ENCODE measurements at places on chromosomes 13 and 19.

GRCh38 chr19:50430888-50431342 lies 1.8 kb upstream of the MYBPC2 start:
- no peak for DNase-seq

DNA sequence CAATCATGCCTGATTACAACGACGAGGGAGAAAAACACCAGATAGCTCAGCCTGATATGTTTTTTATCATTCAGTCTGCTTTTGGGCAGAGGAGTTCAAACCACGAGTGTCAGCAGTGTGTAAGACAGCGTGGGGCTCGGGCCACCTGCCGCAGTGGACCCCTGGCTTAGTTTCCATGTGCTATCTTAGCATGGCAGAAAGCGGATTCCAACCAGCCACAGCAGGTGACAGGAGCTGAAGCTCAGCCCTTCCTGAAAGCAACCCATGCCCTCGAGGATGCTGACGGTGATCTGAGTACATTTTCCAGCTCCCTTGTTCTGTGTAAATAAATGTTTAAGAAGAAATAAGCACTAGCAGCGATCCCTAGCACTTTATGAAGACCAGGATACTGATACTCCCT lies 32.2 kb upstream of the MBNL2 start:
- DNase-seq, result no peak

DNA sequence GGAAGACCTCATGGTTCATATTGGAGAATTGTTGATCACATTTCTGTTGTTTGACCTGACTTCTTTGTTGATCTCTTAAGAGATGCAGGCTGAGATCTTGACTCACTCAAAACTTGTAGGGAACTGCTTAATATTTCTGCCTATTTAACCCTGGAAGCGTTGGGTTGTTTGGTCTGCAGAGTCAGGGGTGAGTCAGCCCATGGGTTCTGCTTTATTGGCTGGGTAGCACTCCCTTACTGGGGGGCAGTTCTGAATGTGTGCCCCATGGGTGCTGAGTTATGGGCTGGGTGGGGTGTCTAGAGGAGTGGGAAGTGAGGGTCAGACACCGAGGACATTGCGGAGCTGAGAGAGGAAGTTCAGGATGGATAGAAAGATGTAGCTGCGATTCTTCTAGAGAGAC lies 87.9 kb downstream of the LRCH1 start:
- DNase-seq, result no peak

GRCh38 chr19:43624933-43625332 lies 5.5 kb upstream of the ZNF428 start:
- peak; percentile 86 for DNase-seq

- no peak for DNase-seq
Observed at GRCh38 chr13:30340331-30341250, 33.2 kb upstream of the KATNAL1 start.

DNA sequence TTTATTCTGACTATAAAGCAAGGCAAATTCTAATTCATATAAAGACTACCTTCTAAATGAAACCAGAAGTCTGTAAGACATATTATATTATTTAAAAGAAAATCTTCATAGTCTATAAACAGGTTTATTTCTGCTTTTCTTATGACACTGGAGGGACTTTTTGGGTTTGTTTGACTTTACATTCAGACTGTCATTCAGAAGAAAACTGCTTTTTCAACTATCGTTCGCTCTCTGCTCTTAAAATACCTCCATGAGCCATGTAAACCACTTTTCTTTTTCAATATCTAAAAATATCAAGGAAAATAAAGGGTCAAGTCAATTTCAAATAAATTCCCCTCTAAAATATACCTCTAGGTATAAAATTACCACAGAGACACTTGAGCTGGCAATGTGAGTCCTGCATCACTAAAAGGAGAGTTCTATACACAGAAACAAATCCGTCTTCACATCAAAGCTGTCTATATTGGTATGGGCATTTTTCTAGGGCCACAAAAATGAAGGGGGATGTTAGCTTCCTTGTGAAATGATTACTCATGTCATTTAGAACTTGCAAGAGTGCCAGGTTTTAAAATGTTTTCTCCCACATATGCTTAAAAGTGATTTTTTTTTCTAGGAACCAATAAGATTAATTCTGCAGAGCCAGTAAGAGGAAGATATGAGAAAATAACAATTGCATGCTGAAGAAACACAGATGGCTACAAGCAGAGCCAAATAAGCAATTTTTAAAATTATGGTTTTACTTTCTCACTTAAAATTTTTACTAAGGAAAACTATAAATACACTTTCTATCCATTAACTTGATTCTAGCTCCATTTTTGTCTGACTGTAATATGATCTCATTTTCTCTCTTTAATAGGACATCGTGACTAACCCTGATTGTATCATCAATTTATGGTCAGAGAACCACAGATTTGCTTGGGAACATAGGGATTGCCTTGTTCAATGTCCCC lies 181.8 kb downstream of the TBC1D4 start:
- no peak for DNase-seq

- no peak for DNase-seq
Observed at GRCh38 chr13:50914848-50915247, 5.3 kb downstream of the RNASEH2B start.

GRCh38 chr19:16722591-16722990 lies 2.9 kb downstream of the NWD1 start:
- DNase-seq, result no peak

- DNase-seq, result no peak
Observed at GRCh38 chr13:63308549-63309165, 1893.0 kb upstream of the PCDH20 start.

DNA sequence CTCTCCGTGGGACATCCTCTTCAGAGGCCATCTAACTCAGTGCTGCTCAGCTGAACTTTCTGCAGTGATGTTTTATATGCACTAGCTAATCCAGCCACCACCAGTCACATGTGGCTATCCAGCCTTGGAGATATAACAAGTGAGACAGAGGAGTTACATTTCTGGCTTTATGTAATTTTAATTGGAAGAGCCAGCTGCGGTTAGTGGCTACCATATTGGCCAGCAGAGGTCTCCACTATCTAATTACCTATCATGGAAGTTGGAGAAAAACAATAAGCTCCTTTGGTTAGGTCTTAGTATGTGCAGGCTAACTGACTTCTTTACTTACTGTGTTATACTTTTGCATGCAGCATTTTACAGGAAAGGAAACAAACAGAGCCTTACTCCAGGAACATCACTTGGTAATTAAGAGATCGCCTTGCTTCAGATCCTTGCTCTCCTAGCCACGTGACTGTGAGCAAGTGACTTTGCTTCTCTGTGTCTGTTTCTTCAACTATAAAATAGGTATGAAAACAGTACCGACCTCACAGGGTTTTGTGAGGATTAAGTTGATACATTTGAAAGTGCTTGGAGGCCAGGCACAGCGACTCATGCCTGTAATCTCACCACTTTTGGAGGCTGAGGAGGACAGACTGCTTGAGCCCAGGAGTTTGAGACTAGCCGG lies 1.6 kb upstream of the KLK10 start:
- DNase-seq, result no peak

GRCh38 chr13:59743195-59743594 lies 420.5 kb downstream of the DIAPH3 start:
- DNase-seq, result no peak

- DNase-seq, result no peak
Observed at GRCh38 chr19:34255546-34255945, 1.2 kb downstream of the GARRE1 start.

- DNase-seq, result no peak
Observed at GRCh38 chr13:74839656-74840055, 642.3 kb downstream of the TBC1D4 start.

- DNase-seq, result peak; percentile 98
Observed at GRCh38 chr19:40614622-40615411, 13.6 kb downstream of the LTBP4 start.

DNA sequence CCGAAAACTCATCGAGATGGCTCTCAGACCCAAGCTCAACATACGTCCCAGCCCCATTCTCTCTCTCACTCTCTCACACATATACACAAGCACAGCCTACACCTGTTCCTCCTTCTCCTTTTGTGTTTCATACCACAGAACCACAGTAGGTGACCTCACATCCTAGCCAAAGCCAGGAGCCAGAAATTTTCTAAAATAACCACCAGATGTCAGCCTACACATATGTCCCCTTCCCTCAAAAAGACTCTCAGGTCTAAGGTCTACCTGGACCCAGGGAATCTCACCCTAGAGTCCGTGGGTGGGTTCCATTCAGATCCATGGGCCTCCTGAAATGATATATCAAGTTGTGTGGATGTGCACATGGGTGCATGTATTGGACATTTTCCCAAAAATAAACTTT lies 104.2 kb upstream of the IPO5 start:
- DNase-seq, result no peak

DNA sequence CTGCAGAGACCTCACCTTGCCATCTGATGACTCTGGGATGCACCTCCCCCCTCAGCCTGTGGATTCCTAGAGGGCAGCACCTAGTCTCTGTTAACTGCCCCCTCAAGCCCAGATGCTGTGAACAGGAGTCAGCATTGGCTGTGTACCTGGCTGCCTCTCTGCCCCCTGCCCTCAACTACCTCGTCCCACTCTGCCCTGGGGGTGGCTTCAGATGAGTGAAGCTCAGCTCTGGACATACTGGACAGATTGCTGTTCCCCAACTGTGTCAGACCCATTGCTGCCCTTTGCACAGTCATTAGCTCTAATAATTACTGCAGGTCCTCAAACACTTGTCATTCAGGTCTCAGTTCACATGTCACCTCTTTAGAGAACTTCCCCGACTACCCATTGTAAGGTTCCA lies 182.1 kb upstream of the TSHZ3 start:
- no peak for DNase-seq

GRCh38 chr13:112062571-112063570 lies 4.1 kb upstream of the SOX1 start:
- DNase-seq, result no peak

DNA sequence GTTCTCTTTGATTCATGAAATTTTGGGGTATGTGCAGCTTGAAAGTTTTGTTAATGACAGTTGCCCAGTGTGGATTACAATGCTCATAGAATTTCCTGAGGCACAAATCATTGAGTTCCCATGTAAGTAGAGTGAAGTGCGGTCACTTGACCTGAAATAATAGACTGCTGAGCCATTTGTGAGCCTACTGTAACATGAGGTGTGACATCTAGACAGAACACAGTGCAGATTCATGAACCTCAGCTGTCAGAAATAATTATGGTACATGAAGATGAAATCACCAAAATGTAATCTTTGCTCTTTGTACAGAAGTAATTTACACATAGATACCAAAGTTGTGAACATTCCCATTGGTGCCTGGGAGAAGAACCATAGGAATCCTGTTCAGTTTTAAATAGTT lies 84.6 kb downstream of the DHRS12 start:
- DNase-seq, result no peak

DNA sequence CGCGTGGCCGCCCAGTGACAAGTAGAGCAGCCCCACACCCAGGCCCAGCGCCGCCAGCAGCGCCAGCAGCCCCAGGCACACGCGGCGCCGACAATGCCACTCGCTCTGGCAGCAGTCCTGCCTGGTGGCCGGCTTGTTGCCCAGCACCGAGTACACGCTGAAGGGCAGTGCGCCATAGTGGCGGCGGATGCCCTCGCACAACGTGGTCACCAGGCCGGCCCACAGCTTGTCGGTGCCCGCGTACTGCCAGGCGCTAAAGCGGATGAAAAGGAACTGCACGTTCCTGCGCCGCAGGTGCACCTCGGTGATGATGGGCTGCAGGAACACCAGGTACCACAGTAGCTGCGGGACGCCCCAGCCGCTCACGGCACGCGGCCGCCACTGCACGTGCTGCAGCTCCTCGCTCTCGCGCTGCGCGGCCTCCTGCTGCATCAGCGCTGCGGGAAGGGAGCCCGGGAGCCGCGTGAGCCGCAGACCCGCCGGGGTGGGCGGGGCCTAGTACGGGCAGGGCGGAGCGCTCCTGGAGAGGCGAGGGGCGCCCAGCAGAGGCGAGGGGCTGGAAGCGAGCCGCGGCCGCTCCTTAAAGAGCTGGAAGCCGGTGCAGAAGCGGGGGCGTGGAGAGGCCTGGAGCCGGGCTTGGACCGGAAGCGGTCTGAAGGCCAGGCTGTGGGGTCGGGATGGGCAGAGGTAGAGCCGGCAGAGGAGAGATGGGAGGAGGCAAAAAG lies 7.3 kb downstream of the NKPD1 start:
- DNase-seq, result peak; percentile 42

- no peak for DNase-seq
Observed at GRCh38 chr13:94416454-94417080, 62.9 kb downstream of the DCT start.

GRCh38 chr19:2221918-2222317 lies 14.2 kb downstream of the PLEKHJ1 start:
- no peak for DNase-seq

DNA sequence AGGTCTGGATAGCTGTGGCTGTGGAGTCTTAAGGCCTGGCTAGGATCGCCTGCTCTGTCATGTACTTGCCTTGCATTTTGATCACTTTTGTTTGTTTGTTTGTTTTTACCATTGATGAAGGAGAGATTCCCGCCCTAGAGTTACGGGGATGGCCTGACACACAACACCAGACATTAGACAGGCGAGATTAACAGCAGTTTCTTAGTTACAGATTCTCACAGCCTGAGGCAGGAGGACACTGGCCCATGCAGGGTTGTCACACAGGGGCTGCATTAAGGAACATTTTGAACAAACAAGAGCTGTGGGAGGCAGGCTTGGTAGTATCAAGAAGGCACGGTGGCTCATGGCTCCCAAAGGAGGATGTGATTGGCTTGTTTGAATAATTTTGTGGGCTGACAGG lies 291.8 kb downstream of the HS6ST3 start:
- no peak for DNase-seq

DNA sequence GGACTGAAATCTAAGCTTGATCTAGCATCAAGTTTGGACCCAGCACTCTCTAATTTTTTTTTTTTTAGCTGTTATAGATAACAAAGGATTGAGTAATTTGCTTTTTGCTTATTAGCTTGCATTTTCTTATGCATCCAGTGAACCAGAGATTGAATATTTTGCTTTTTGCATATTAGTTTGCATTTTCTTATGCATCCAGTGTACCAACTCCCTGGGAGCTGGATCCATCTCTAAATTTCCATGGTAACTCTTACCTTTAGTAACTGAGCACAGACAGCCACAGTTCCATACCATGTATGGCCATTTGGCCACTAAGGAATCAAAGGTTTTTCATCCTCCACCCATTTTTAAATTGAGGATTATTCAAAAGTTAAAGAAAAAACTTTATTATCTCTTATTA lies 8.7 kb upstream of the ZNF548 start:
- no peak for DNase-seq

DNA sequence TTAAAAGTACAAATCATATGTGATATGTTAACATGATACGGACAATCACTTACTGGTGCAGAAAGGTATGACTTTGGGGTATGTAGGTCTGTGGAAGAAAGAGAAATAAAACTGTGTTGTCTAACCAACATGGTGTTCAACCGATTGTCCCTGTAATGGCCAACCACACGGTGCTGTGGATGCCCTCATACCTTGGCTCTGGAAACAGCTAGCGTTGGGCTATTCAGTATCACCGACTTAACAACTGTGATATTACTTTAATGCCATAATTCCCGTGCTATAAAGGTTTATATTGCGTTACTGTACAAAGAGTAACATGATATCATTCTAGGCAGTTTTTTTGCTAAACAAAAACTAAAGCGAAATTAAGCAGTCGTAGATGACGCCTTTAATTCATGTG lies 448.3 kb downstream of the EFNB2 start:
- no peak for DNase-seq

DNA sequence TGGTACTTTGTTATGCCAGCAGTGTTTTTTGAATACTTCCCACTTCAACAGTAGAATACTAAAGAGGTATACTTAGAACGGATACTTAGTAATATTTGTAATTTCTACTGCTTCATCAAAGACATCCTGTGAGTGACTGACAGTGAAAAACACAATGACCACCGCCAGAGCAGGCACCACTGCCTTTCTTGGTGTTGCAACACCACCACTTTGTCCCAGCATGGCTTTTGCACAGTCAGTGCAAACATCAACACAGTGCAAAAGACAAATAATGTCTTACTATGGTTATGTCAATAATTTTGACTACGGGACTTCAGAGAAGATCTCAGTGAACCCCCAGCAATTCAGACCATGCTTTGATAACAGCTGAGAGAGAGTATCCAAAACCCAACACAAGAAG lies 220.5 kb downstream of the RBM26 start:
- DNase-seq, result no peak

All from activated CD4-positive, alpha-beta T cell treated with anti-CD3 and anti-CD28 coated beads for 4 hours (primary cell).